ENCODE measurements at places on chromosomes 2 and 18. TPM values are rescaled to one million over a fixed set of nuclear protein-coding genes. Genes with fewer than 3 reads are reported as not detected.

DNA sequence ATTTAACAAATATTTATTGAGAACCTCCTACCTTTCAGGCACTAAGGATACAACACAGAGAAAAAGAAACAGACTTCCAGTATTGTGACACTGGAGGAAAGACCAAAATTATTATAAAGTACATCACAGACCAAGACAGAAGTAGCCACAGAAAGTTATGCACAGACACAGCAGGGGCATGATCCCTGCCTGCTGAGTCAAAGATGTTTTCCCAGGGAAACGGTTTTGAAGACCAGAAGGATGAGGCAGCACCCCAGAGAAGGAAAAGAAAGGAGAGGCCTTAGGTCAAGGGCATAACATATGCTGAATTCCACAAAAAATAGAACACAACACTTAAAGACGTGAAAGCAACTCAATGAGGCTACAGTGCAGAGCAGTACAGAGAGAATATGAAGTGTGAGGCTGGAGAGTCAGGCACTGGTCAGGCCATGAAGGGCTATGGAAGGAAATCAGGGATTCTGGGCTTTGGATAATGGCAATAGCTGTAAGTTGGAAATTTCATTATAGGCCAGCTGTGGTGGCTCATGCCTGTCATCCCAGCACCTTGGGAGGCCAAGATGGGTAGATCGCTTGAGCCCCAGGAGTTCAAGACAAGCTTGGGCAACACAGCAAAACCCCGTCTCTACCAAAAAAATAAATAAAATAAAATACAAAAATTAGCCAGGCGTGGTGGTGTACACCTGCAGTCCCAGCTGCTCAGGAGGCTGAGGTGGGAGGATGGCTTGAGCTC, 8.2 kb downstream of the ADAM17 start:
- H3K27me3 ChIP-seq, result no peaks in the 10 kb centered on the region
- no peaks in the 10 kb centered on the region for H3K36me3 ChIP-seq
- peaks cover 10% of the 10 kb centered on the region for H3K4me1 ChIP-seq
- no peak for DNase-seq

DNA sequence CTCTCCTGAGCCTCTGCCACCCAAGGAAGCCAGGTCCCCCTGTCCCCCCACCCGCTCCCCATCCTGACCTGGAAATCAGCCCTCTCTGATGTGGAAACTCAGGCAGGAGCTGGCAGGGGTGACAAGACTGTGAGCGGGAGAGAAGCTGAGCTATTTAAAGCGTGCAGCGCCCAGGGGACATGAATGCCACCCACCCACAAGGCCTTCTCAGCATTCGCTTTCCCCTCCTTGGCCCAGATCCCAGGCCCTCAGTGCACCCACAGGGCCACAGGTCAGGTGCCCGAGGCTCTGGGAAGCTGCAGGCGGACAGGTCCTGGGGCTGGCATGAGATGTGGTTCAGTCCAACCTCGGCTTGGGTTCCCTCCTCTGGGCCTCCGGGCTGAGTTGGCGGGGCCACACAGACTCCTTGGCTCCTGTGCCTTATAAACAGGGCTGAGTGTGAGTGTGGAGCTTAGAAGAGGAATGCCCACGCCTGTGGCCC, 168.3 kb downstream of the SMAD7 start:
- H3K4me3 ChIP-seq, result no peak overlapping the region
- no peaks in the 10 kb centered on the region for H3K36me3 ChIP-seq
- H3K27me3 ChIP-seq, result no peaks in the 10 kb centered on the region

SIGLEC15 gene
- total RNA-seq, result not detected

DNA sequence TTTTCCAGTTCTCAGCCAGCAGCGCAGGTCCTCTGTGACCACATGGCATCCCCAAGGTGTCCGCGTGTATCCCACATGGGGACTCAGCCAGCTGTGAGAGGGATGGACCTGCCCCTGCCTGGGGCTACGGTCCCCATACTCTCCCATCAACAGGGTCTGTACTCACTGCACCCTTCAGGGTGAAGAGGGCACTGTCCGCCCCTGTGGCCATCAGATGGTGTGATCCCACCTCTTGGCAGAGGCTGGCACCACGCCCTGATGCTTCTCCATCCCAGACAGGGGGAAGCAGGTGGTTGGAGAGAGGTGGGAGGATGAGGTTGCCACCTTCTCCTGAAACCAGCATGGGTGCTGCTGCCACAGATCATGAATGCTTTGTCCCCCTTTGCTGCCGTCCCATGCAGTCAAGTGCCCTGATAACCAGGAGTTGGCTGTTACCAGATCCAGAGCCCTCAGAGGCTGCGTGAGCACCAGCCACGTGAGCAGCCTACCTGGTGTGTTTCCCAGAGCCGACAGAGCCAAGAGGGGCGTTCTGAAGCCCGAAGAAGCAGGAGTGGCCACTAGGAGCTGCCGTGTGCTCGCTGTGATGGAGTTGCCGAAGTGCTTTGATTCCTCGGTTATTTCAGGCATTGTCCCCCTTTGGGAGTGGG, 93.9 kb downstream of the SH3RF3 start:
- no peaks in the 10 kb centered on the region for H3K27me3 ChIP-seq
- peaks cover 5% of the 10 kb centered on the region for H3K4me1 ChIP-seq
- H3K27ac ChIP-seq, result no peak overlapping the region
- DNase-seq, result no peak
- H3K4me3 ChIP-seq, result no peak overlapping the region
- no peaks in the 10 kb centered on the region for H3K36me3 ChIP-seq

DNA sequence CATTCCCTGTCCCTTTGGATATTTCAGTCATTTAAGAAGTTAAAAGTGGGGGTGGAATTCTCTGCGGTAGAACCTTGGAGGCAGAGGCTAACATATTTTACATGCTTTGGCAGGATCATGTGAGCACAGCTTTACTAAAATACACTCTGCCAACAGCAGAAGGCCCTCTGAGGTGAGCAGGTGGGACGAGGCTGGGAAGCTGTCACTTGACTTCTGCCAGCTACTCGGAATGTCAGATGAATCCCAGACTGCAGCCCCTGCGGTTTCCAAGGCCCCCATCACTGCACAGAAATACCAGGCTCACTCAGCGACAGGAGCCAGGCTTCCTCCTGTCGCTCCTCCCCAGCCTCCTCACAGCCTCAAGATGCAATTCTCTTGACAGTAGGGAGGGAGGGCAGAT, 220.9 kb upstream of the REV1 start:
- no peak overlapping the region for H3K27ac ChIP-seq
- no peak overlapping the region for H3K4me3 ChIP-seq
- no peak for DNase-seq
- no peaks in the 10 kb centered on the region for H3K36me3 ChIP-seq
- no peaks in the 10 kb centered on the region for H3K27me3 ChIP-seq

QPCT gene
- 10.1 TPM for total RNA-seq

MAL gene
- 5.2 TPM for total RNA-seq
